ENCODE measurements at places on chromosomes 13 and 19.

DNA sequence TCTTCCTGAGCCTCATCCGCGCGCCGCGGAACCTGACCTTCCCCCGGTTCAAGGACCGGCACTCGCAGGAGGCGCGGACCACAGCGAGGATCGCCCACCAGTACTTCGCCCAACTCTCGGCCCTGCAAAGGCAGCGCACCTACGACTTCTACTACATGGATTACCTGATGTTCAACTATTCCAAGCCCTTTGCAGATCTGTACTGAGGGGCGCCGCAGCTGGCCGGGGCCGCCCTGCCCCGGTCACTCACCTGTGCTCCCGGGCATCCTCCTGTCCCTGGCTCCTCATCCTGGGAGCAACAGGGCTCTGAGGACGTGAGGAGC is 23.9 kb upstream of the KCTD15 start:
- no peak for DNase-seq

DNA sequence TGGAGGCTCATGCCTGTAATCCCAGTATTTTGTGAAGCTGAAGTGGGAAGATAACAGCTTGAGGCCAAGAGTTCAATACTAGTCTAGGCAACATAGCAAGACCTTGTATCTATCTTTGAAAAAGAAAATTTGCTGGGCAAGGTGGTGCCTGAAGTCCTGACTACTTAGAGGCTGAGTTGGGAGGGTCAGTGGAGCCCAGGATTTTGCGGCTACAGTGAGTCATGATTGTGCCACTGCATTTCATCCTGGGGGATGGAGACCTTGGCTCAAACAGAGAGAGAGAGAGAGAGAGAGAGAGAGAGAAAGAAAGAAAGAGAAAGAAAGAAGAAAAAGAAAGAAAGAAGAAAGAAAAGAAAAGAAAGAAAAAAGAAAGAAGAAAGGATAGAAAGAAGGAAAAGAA is 1872.3 kb upstream of the PCDH20 start:
- no peak for DNase-seq

DNA sequence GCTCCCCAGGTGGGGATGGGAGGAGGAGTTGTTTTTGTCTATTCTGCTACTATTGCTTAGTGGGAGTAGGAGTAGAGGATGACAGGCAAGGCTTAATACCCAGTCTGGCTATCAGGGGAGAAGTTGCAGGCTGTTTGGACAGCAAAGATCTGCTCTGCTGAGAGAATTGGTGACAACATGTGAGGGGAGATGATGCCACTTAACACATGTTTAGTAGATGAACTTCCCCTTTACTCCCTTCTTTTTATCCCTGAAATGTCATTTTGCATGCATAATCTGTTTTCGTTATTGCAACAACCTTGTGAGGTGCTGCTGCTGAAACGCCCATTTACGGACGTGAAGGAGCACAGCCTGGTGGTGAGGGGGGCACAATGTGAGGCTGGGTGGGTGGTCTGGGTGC is 3.0 kb upstream of the CYP4F12 start:
- no peak for DNase-seq

DNA sequence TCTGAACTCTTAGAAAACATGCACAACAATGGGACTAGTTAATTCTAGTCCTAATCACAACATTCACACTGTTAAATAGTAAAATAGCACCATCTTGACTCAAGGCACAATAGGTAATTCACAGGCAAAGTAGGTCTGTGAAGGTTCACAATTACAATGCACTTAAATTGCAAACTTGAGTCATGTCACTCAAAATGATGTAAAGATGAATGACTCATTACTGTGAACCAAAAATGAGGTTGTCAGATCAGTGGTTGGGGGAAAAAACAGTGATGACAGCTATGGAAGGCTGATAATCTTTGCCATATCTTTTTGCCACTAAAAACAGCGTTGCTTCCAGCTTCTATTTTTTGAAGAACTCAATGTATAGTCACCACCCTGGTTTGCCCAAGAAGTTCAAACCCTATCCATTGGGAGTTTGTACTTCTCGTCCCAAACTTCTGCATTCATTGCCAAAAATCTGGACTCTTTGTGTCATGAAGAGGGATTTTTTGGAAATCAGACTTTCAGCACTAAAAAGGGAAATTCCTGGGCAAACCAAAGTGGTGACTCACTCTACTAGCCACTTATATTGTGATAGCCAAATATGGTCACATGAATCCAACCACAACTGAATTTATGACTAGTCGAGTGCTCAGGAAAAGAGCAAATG is 200.9 kb upstream of the TMTC4 start:
- DNase-seq: peak; percentile 90

- DNase-seq: no peak
Observed at GRCh38 chr19:9970481-9970880, 34.2 kb upstream of the OLFM2 start.
